ENCODE measurements at places on chromosomes 5 and 9. TPM values are rescaled to one million over a fixed set of nuclear protein-coding genes. Genes with fewer than 3 reads are reported as not detected.

DNA sequence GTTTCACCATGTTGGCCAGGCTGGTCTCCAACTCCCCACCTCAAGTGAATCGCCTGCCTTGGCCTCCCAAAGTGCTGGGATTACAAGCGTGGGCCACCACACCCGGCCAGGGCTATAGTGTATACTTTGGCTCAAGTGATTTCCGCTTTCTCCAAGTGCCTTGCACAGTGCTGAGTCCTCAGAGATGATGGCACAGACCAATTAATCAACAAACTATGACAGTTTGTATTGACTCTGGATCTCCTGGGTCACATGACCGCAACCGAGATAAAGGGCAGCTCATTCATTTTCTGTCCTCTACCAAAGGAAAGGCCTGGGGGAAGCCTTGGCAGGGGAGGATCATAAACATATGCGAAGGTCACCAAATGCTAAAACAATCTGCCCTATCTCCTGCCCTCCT, 11.4 kb upstream of the LARP1 start:
- no peak overlapping the region for H3K27ac ChIP-seq
- no peaks in the 10 kb centered on the region for H3K36me3 ChIP-seq
- H3K4me1 ChIP-seq, result peaks cover 7% of the 10 kb centered on the region
- no peak overlapping the region for H3K4me3 ChIP-seq

GRCh38 chr5:74304536-74304935, 336.0 kb downstream of the ENC1 start:
- peaks cover 2% of the 10 kb centered on the region for H3K27me3 ChIP-seq
- no peak overlapping the region for H3K4me3 ChIP-seq
- no peak for DNase-seq
- no peaks in the 10 kb centered on the region for H3K36me3 ChIP-seq
- no peaks in the 10 kb centered on the region for H3K4me1 ChIP-seq

DNA sequence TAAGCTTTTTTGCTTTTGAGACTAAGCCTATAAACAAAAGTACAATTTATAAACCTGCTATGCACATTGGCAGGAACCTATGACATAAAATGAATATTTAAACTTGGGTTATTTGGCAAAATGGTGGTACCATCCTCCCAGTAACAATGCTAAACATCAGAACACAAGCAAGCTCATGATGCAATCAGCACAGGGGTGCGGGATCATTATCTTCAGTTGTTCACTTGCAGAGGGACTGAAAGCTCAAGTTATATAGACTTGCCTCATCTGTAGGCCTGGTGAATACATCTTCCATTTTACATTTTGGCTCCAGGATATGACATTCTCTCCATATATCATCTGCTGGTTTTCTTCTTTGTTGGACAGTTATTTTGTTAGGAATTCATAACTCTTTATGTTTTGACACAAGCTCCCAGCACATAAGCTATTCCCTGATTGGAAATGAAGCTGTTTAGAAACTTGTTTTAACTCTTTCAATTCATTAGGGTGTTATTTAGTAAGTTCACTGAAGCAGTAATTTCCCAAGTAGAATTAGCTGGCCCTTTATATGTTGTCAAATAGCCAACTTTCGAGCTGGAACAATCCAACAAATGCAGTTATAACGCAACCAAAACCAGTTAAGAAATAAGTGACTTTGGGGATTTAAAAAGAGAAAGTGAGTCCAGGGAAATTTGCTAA, 124.7 kb upstream of the LIFR start:
- H3K4me3 ChIP-seq, result no peak overlapping the region
- no peaks in the 10 kb centered on the region for H3K4me1 ChIP-seq
- no peaks in the 10 kb centered on the region for H3K36me3 ChIP-seq
- H3K27me3 ChIP-seq, result peaks cover 14% of the 10 kb centered on the region
- no peak overlapping the region for H3K27ac ChIP-seq
- no peak for DNase-seq

The AQP3 gene
- polyA plus RNA-seq, result 12.2 TPM

The ATG10 gene
- polyA plus RNA-seq, result 2.5 TPM

All from IMR-90 (cell line).